ENCODE measurements at places on chromosomes 1 and 21.
A peak's percentile ranks its signal among the peaks of the same experiment; 100 is the strongest.

GRCh38 chr1:54014009-54014629, 3.9 kb downstream of the LDLRAD1 start:
- no peak for DNase-seq

DNA sequence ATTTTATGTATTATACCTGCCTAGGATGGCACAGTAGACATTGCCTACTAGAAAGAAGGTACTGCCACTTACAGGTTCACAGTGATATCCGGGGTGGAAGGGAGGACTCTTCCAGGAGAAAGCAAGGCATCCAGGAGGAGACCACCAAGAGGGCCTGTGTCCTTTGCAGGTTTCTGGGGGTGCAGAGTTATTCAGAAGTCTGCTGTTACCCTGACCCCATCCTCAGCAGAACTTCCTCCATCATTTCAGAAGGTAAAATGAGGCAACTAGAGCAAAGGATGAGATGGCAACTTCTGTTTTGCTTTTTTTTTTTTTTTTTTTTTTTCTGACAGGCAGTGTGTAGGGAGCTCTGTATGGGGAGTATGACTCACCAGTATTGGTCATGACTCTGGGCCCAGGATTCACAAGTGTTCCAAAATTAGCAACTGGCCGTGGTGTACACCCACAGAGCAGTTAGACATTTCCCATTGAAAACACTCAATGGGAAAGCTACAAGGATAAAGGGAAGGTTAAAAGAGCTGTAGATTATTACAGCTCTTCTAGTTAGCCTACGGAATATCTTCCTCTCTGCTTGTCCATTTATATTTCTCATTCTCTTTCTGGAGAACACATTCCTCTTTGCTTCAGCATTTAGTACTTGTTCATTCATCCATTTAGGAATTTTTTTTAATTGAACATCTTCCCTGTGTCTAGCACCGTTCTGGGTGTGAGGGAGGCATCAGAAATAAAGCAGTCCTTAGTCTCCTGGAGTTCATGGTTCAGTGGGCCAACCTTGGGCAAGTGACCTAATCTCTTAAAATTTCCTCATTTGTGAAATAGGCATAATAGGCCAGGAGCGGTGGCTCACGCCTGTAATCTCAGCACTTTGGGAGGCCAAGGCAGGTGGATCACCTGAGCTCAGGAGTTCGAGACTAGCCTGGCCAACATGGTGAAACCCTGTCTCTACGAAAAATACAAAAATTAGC, 50.5 kb upstream of the PPP2R5A start:
- peak; percentile 95 for DNase-seq

DNA sequence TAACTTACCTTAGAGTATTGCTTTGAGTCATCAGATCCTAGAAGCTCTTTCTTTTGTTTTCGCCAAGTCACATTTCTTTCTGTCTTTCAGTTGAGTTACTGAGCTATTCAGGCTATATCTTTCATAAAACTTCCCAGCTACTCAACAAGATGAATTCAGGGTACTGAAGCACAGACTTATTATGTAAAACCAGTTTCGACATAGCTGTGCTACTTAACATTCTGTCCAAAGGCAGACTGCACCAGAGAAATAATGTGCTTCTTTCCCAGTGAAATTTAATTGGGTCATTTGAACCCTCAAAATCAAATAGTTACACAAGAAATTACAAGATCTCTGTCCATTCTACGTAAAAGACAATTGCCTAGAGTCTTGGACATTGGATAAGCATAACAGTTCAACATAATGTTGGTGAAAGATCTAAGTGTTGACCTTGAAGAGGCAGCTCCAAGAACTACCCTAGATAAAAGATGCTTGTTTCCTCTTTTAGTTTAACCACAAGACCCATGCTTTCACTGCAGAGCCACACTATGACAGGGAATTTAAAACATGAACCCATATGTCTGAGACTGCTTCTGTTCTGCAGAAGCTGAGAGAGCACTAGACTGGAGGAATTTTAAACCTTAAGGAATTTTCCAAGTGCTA, 163.2 kb downstream of the LRRC40 start:
- peak; percentile 8 for DNase-seq

GRCh38 chr1:228408869-228409805, 2.5 kb upstream of the TRIM11 start:
- no peak for DNase-seq

GRCh38 chr1:67626861-67627235, 58.2 kb upstream of the GADD45A start:
- no peak for DNase-seq

DNA sequence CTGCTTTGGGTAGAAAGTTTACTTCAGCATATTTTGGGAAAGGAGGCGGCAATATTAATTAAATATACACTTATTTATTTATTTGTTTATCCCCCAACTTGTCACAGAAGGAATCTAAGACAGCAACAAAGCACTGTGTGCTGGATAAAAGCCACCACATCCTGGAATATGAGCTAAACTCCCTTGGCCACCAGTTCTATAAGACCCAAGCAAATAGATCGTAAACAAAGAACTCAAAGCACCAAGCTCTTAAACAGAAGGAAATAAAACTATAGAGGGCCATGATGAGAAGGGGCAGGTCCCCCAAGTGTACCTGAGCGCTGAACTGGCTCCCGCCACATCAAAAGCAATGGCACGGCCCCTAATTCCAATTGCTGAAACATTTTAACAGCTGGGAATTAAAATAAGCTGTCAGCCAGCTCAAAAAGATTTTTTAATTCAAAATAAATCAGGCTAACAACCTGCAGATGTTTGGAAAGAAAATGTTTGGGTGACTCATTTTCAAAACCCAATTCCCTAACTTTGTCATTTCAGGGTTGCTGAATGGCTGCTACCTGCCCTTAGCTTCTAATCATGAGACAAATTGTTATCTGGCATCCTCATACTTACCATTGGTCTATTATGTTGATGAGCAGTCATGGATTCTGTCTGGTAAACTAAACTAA, 127.1 kb downstream of the SLC30A10 start:
- no peak for DNase-seq
